ENCODE measurements at places on chromosomes 6 and 20. TPM values are rescaled to one million over a fixed set of nuclear protein-coding genes. Genes with fewer than 3 reads are reported as not detected.

Gene OOEP
- 0.47 TPM for total RNA-seq

Gene TBC1D22B
- 17.2 TPM for total RNA-seq

Gene OXT
- total RNA-seq = not detected

Gene SLC17A2
- total RNA-seq = not detected

Gene SASH1
- 0.44 TPM for total RNA-seq

Gene PPIL6
- total RNA-seq = not detected

All from activated CD4-positive, alpha-beta T cell treated with anti-CD3 and anti-CD28 coated beads, Interleukin-2, amount 10 ng/mL, durations not matched to agents 24 days and 14 days (primary cell).